Memory B cell (primary cell): ENCODE measurements at places on chromosomes 5 and 9.

DNA sequence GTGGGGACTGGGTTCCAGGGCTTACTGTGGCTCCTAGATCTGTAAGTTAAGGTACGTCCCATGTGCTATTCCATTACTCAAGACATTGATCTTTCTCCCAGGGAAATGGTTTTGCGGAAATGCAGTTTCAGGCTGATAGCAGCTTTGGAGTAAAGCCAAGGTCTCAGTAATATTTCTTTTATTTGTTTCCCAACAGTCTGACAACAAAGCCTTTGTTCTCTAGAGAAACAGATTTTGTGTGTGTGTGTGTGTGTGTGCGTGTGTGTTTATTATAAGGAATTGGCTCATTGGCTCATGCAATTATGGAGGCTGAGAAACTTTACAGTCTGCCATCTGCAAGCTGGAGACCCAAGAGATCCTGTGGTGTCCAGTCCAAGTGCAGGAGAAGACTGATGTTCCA, 12.1 kb upstream of the POC5 start:
- DNase-seq = no peak

DNA sequence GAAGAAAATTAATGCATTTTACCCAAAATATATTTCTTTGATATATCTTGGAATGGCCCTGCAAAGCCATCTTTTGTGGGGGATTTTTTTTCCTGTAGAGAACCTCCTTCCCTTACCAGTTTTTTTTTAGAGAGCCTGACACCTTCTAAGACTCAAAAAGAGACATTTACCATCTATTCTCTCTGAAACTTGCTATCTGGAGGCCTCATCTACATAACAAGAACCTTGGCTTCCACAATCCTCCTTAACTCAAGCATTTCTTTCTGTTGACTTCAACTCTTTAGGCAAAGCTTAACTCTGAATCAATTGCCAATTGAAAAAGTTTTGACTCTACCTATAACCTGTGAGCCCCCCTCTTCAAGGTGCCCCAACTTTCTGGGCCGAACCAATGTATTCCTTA, 6.2 kb downstream of the SLC45A2 start:
- no peak for DNase-seq

GRCh38 chr9:94948567-94949235, 222.2 kb downstream of the AOPEP start:
- DNase-seq = no peak

GRCh38 chr5:157193699-157194424, 13.2 kb downstream of the ITK start:
- no peak for DNase-seq

GRCh38 chr9:91176426-91176825, 185.3 kb downstream of the AUH start:
- no peak for DNase-seq

DNA sequence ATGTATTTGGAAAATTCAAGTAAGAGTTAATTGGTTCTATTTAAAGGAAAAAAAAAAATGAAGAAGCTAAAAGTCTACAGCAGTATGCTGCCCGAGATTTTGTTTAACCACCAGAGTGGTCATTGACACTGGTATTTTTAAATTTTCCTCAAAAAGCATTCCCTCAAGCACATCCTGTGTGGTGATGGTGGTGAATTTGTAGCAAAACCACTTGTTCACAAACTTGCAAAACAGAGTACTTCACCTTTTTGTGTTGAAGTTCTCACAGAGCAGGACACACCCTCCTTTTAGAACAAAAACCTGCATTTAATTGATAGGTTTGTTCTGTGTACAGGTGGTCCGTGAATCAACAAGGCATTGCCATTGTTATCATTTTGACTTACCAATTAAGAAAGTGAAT, 374.2 kb downstream of the EFNA5 start:
- no peak for DNase-seq

DNA sequence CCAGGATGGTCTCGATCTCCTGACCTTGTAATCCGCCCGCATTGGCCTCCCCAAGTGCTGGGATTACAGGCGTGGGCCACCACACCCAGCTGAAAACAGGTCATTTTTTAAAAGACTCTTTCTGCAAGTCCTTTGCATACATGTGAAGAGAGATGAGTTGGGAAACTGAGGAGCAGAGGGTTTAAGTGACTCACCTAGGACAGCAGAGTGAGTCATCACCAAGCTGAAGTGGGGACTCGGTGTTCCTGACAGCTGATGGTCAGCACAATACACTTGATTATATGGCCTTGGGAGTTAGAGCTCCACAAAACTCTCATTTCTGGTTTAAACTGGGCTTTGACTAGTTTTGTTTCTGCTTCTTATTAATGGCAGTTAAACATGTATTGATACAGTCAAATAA, 38.1 kb upstream of the SSBP2 start:
- no peak for DNase-seq

- no peak for DNase-seq
Measured at GRCh38 chr5:124546643-124547042, 199.8 kb downstream of the ZNF608 start.

GRCh38 chr5:139204196-139204595, 6.0 kb upstream of the SIL1 start:
- no peak for DNase-seq

- DNase-seq = no peak
Measured at GRCh38 chr9:86614871-86615849, 260.9 kb upstream of the TUT7 start.

GRCh38 chr9:121249563-121249962, 18.4 kb upstream of the GSN start:
- peak; percentile 19 for DNase-seq

GRCh38 chr9:130912932-130913598, 16.5 kb upstream of the QRFP start:
- DNase-seq = no peak

GRCh38 chr9:477193-477592, 262.5 kb downstream of the DOCK8 start:
- no peak for DNase-seq

DNA sequence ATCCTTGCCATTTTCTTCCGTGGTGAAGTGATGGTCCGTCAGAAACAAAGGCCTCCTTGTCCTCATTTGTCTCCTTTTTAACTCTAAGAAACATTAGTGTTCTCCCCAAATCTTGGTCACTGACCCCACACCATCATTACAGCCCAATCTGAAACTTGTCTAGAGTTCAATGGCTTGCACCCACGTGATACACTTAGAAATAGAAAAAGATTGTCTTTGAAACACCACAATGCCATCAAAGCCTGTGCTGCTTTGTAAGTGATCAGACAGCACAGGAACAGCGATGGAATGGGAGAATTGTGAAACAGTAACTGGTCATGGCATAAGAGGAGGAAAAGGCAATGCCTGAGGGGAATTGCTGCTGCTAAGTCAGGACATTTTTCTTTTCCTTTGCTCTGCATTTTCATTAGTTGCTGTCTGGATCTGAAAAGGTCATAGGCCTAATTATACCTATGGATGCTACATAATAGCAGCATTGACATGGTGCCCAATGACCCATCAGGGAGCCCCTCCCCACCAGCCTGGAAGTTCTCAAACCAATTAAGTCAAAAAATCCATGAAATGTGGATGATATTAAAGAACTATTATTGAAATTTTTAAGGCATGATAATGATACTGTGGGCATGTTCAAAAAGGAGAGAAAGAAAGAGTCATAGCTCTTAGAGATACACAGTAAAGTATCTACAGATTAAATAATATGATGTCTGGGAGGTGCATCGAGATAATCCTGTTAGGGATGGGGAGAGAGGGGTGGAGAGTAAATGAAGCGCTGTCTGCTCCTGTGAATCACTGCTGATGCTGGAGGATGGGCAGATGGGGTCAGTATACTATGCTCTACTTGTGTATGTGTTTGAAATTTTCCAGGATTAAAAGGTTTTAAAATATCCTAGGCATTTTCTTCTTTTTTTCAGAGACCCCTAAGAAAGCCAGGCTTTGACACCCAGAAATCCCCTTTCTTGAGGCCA, 83.6 kb downstream of the ENC1 start:
- DNase-seq = no peak

DNA sequence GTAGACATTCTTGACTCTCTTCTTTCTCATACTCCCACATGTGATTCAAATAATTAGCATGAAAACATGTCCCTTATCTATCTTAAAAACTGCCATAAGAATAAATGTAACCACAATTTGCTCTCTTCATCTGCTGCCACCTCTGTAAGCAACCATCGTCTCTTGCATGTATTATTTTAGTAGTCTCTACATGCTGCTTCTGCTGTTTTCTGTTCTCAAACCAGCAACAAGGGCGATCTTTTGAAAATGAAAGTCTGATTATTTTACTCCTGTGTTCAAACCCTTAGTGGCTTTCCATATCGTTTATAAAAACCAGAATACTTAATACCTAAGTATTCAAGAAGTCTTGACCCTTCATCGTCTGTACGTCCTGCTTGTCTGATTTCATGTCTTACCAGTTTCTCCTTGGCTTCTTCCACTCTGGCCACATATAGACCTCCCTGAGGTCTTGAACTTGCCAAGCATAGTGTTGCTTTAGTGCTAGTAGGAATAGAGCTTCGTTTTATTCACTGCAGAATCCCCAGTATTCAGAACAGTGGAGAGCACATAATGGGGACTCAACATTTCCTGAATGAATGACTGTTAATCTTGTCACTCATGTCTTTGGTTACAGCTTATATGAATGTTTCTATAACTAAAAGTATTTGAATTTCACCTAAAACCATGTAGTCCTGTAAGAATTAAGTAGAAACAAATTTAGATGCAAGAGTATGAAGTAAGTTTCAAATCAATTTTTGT, 10.6 kb downstream of the CDC42SE2 start:
- no peak for DNase-seq

DNA sequence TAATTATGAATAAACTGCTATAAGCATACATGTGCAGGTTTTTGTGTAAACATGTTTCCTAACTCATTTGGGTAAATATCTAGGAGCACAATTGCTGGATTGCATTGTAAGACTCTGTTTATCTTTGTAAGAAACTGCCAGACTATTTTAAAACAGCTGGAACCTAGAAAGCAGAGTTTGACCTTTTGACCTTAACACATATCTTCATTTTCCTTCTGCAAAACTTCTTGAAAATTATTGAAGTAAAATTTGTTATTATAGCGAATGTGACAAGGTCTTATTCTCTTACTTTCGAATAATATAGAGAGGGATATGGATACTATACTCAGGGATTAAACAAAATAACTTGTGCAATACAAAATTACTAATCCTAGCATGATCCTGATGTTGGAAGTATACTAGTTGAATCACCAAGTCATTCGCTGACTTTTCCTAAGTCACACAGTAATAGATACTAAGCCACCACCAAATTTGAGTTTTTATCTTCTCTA, 3.2 kb upstream of the ANXA1 start:
- no peak for DNase-seq

DNA sequence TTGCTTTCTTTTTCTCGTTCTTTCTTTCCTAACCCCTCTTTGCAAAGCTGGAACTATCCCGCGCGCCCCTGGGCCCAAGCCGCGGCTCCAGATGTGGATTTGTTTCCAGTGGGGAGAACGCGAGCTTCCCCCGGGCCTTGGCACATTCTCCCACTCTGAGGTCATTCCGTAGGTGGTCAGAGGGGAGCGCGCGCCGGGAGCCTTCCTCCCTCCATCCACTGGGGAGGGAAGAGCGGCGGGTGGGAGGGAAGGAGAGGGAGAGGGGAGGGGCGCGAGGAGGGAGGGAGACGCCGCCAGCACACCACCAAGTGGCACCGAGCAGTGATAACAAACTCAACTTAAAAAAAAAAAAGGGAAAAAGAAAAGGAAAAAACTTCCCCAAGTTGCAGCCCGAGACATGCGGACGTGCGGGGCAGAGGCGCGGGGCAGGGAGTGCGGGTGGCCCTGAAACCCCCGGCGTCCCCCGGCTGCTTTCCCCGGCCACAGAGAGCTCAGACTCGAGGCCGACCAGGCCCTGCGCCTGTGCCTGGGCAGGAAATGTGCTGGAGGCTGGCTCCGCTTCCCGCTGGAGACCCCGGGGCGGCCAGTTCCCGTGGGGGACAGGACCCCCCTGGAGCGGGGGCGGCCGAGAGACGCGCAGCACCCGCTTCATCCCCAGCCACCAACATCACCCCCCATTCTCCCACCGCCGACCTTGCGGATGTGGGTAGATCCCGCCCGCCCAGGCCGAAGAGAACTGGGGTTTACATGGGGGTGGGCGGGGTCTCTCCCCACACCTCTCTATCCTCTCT, 3.1 kb downstream of the IER5L start:
- DNase-seq = no peak

DNA sequence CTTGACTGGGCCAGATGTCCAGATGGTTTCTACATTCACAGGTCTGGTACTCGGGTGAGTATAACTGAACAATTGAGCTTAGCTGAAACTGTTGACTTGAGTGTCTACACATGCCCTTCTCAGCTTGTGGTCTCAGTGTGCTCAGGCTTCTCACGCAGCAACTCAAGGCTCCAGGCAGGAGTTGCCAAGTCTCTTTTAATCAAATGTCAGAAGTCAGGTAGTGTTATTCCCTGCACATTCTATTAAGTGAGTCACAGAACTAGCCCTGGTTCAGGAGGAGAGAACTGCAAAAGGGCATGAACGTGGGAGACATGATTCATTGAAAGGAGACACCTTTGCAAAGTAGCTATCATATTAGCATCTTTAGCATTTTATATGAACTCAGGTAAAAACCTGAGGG, 199.3 kb upstream of the ACTBL2 start:
- DNase-seq = no peak

- DNase-seq = no peak
Measured at GRCh38 chr5:114018186-114018585, 343.7 kb upstream of the KCNN2 start.

DNA sequence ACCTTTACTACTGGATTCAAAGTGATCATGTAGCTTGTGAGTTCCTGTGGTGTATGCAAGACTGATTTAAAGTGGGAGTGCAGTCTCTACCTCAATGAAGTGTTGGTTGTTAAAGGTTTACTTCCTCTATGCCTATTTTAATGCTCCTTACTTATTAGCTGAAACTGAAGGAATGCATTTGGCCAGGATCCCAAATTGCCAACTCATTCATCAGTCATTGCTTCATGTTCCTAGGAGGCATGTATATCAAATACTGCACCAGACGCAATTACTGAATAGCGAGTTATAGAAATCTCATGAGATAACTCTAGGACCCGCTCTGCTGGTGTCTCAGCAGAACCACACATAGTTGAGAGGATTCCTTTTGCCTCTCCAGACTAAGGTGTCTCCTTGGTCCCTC, 143.0 kb upstream of the RPS23 start:
- no peak for DNase-seq

DNA sequence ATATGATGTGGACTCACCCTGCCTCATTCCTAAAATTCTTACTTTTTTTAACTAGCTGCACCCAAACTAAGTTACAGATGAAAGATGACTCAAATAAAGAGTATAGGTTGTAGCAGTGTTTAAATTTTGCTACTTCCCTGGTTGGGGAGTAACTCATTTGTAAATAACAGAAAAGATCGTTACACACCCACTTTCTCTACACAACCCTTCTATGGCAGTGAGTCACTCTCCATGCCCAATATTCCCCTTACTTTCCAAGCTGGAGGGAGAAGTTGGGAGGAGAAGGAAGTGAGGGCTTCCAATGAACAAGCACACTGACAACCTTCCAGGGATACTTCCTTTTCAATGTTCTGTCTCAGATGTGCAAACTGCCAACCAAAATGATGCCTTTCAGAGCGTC, 1.9 kb downstream of the RASEF start:
- DNase-seq = no peak

GRCh38 chr9:116451500-116452115, 235.5 kb upstream of the TRIM32 start:
- no peak for DNase-seq

- no peak for DNase-seq
Measured at GRCh38 chr5:139371482-139372435, 11.3 kb downstream of the SLC23A1 start.
